Forelimb muscle (tissue), 1 donor: ENCODE measurements at places on chromosomes 3 and 15. TPM values are rescaled to one million over a fixed set of nuclear protein-coding genes. Genes with fewer than 3 reads are reported as not detected.

Gene RTP1
- not detected for polyA plus RNA-seq

Gene OR5K2
- not detected for polyA plus RNA-seq

DNA sequence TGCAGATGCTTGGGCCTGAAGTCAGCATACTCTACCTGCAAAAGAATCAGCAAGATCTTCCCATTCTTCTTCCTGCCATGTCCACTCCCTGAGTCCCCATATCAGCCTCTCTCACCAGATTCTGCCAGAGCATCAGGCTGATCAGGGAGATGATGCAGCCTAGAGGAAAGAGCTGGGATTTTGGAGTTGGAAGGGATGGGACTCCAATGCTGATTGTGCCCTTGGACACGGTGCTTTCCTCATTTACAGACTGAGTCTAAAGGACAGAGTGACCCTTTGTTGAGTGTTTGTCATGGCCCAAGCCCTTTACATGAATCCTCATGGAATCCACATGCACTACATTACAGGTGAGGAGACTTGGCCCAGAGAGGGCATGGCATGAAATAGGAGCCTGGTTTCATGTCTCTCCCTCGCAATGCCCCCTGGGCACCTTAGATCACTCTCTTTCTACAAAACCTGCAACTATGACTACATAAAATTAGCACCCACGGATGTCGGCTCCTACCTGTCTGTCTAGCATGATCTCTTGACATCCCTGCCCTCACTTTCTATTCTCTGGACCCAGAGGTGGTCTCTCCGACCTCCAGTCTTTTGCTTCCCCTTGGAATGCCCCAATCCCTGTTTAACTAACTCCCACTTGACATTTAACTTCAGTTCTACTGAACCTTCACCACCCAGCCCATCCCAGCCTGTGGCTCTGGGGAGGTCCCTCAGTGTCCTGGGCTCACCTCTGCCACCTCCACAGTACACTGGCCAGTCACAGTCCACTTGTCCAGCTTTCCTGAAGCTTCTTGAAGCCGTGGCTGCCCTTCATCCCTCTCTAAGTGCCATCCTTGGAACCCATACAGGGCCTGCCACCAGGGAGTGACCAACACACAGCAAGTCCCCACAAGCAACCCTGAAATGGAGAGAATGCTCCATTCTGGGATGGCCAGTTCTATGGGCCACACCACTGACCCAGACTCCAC, 173.5 kb downstream of the ABHD5 start:
- DNase-seq: no peak

DNA sequence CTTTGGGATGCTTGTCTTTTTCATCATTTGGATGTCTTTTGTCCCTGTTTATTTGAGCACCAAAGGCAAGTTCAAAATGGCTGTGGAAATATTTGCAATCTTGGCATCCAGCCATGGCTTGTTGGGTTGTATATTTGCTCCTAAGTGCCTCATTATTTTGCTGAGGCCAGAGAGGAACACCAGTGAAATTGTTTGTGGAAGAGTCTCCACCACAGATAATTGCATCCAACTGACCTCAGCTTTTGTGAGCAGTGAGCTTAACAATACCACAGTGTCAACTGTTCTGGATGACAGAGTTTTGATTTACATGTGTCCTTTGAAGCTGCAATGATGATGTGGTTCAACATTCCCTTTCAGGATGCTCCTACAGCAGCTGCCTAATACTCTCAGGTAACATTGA, 83.0 kb upstream of the KCNAB1 start:
- no peak for DNase-seq

Gene MUSTN1
- 169 TPM for polyA plus RNA-seq

DNA sequence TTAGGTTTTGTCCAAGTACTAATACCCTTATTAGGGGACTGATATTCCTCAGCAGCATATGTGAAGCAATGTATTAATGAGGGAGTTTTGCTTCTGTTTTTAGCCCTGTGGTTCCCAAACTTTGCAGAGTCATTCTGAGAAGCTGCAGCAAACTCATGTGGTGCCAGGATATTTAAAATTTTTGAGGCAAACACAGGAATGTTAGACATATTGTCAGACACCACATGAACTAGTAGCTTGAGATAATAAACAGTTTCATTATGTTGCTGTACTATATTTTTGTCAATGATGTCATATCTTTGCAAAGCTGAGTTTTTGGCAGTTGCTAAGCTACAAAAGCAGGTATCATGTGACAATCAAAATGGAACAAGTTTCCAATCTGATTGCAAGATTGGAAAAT, 36.6 kb downstream of the ATP6V1A start:
- no peak for DNase-seq

DNA sequence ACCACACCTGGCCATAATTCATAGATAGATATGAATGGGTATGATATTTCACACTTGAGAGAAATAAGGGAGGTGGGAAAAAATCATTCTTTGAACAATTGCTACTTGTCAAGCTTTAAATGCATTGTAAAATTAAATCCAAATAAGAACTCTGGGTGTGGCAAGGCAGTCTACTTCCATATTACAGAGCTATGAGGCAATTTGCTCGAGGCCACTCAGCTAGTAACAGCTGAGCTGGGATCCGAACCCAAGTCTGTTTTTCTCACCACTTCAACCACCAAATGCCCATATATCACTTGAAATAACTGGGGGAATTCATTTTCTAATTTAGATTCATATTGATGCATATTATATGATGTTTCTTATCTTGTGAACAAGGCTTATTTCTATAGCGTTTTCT, 482.2 kb upstream of the ADAMTS9 start:
- DNase-seq: no peak

DNA sequence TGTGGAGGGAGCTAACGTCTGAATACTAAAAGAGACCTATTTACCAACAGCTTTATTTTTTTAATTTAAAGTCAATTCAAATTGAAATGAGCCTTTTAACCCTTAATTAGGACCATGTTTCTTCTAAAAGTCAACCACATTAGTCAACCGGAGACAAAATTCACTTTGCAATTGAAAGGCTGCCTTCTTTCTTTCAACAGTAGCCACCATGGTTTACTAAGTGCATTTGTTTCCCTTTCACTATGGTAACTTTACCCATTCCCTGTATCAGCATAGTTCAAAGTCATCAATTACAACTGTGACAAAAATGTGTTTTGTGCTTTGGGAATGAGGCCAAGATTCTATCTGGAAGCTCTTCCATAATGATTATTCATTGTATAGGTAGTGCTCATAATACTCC, 225.4 kb downstream of the EPHA3 start:
- DNase-seq: no peak

Gene SLC22A13
- 0.24 TPM for polyA plus RNA-seq

DNA sequence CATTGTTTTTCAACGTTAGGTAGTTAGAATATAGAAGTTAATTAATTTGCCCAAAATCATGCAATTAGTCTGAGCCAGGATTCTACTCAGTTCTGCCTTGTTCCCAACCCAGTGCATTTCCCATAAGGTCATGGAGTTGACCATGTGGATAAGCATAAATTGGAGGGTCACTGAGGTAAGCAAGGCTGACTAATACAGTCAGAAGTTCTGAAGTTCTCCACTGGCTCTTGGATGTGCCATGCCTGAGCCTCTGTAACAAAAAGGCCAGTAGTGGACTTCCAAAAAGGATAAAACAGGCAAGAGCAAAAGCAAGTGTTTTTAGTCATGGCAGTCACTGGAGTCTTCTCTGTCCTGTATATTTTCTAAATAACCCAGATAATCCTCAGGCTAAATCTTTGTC, 124.4 kb upstream of the PHLDB2 start:
- DNase-seq: no peak

DNA sequence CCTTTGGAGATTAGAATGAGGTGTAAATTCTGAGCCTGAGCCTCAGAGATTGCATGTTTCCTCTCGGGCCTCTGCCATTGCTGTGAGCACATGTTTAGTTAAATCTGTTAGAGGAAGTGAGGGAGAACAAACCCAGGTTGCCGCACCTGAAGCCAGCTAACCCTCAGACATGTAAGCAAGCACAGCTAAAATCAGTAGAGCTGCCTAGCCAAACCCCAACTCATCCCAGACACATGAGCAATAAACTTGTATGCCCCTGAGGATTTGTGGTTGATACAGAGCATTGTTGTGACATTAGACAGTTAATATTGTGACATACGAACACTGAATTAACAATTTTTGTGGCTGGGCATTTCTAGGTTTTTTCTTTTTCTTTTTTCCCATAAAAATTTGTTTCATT, 41.9 kb downstream of the NMD3 start:
- no peak for DNase-seq

DNA sequence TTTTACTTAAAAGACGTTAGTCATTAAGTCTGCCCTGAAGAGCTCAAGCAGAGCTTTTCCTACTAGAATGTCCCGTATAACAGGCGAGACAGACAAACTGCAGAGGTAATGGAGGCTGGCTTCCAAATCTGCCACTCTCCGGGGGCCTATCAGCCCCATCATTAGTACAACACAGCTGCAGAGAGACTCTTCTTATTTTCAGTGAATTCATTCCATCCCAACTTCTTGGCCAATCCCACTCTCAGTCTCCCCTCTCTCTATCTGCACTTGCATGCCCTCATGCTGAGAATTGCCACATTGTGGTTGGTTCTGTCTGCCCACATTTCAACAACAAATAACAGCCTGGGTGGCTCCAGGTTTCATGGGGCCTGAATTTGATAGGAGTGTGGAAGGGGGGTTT, 412.7 kb downstream of the ERC2 start:
- no peak for DNase-seq

DNA sequence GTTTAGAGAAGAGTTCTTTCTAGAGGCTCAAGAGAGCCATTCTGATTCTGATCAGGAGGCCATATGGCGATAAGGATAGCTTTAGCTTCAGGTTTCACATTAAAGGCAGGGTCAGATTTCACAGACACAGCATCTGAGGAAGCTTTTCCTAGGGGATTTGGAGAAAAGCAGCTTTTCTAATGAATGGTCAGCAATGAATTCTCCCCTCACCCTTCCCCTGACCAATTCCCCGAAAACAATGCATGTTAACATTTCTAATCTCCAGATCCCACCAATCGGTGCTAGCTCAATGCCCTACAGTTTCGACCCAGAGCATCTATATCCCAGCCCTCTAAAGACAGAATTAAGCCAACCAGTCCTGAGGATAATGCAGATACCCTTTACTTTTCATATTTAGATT, 9.8 kb downstream of the AGBL1 start:
- no peak for DNase-seq

DNA sequence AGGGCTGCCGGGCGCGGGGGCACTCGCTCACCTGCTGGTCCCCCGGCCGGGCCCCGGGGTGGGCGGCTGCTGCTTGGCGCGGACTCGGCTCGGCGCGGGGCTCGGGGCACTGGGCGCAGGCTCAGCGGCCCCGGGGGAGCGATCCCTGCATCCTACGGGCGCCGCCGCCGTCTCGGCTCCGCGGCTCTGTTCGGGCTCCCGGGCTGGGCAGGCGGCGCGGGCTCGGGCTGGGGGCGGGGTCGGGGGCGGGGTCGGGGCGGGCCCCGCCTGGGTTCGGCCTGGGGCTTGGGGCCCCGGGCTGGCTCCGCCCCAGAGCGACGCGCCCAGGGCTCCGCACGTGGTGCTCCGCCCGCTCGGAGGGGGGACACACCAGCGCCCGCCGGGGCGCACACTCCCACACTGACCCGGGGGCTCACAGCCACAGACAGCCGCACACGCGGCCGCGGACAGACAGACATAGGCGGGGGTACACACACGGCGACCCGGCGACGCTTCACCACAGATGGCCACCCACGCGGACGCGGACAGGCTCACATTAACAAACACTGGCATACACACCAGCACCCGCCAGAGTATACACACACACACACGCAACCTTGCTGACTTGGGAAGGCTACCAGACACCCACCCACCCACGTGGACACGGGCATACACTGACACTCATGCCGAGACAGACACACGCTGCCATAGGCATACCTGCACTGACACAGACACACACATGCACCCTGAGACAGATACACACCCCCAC, at the start of gene SCN5A:
Gene SCN5A, minus strand, starts transcription at position 188 of the 748 bp plus-strand sequence. CDS start 16,380 bp downstream, outside the sequence.
- DNase-seq: peak; percentile 13

GRCh38 chr3:114178770-114179368, at the start of gene DRD3:
Gene DRD3, minus strand, starts transcription at chr3:114179052. Its CDS starts 7,060 bp downstream, at chr3:114171992.
- DNase-seq: peak; percentile 29

GRCh38 chr3:100759950-100760349, 50.7 kb downstream of the TFG start:
- peak; percentile 25 for DNase-seq

DNA sequence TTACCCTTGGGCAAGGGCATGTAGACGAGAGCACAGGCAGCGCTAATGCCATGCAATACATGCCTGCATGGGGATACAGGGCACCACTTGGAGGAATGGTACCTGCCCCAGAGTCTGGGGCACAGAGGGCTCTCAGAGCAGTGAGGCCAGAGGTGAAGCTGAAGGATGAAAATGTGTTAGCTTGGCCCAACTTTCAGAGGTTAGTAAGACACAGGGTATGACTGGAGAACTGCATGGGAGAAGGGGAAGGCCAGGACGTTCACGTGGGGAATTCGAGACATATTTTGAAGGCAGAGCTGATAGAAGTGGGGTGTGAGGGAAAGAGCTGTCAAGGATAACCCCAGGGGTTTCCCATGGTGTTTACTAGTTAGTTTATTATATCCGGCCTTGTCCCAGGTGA, 19.6 kb downstream of the CSRNP1 start:
- DNase-seq: no peak

GRCh38 chr3:194306109-194306686, 44.9 kb downstream of the CPN2 start:
- DNase-seq: no peak

Gene TNFAIP8L3
- 1.7 TPM for polyA plus RNA-seq

DNA sequence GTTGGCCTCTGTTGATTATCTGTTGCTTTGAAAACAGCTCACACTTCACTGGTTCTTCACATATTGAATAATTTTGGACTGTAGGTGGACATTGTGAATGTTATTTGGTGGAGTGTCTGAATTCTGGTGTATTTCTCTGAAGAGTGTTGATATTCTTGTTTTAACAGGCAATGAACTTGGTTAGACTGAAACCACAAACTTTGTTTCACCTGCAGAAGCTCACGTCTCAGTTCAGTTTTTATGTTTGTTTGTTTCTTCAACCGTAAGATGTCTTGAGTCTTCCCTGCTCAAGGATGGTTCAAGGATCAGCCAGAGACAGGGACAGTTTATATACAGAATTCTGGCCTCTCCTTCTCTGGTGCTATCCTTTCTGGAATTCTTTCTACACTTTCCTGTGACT, 43.6 kb downstream of the C3orf20 start:
- no peak for DNase-seq

GRCh38 chr15:60784483-60785254, 305.7 kb upstream of the ICE2 start:
- DNase-seq: no peak

DNA sequence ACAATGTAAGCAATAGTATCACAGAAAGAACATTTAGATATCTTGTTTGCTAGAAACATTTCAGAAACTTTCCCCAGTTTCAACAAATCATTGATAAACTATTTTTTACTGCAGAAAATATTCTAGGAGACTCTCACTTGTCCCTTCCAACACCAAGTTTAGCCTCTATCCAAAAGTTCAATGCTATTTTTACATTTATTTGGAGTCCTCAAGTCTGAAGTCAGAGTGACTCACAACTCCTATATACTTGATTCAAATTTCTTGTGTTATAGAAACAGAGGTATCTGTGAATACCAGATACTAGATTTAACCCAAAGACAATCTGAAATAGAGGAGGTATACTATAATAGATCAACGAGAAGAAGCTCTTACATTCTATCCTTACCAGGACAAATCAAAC, 49.6 kb downstream of the RFX7 start:
- DNase-seq: no peak
